ENCODE measurements at places on chromosomes 4 and X. TPM values are rescaled to one million over a fixed set of nuclear protein-coding genes. Genes with fewer than 3 reads are reported as not detected.

Gene PALLD
- 396 TPM for total RNA-seq

DNA sequence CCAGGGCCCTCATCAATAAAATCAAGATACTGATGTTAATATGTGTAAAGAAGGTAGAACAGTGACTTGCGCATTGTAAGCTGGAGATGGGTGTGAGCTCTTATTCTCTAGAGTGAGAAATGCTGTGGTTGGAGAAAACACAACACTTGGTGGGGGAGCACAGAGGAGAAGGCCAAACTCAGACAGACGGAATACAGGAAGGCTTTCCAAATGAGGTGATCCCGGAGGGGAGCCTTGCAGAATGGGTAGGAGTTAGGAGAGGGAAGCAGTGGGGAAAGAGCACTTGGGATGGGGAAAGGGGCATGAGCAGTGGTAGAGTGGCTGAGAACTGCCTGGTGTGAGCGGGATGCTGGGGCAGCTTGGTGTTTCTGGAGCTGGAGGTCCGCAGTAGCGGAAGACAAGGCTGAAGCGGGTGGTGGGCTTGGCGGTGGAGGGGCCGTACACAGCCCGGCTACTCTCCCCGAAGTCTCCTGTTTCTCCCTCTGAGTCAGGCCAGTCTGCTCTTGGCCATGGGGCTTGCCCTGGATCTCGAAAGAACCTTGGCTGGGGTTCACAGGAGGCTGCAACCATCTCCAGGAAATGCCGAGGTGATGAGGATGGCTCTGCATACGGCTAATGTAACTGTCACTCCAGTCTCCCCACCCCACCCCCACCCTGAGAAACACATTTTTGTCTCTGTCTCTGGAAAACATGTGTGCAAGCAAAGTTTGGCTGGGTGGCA is 11.3 kb upstream of the PLAC1 start:
- no peak for DNase-seq

DNA sequence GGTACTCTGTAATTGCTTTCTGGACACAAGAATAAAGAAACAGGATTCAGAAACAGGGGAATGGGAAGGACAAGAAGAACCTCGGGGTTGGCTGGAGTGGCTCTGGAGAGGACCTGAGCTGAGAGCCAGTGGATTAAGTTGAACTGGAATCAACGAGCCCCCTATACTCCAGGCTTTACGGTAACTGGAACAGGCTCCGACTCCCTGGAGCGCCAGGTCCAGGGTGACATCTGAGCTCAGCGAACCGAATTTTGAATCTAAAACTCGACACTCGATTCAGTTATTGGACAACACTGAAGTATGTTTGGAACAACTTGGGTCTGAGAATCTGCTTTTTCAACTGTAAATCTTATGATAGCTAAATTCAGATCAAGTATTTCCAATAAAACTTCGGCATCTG is 23.9 kb downstream of the HMX1 start:
- peak; percentile 42 for DNase-seq

GRCh38 chr4:18020145-18020670 is 1.3 kb downstream of the LCORL start:
- no peak for DNase-seq

DNA sequence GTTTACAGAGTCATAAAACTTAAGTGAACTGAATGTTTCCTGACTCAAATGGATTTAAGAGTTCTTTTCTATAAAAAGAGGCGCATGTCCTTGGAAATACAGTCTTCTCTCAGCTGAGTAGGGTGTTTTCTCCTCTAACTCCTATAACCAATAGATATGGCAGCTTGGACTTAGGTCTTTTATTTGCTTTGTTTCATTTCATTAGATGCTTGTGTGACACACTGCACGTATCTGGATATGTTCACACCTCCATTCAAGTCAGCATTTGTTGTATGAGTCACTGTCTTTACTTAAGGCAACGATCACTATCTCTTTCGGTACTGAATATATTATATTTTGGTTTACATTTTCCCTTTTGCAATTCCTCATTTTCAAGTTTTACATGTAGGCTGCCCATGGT is 136.6 kb downstream of the ARSF start:
- DNase-seq: no peak

Data from osteocyte (in vitro differentiated cells).